M059J (cell line): ENCODE measurements at places on chromosomes 7 and 10. TPM values are rescaled to one million over a fixed set of nuclear protein-coding genes. Genes with fewer than 3 reads are reported as not detected.
A peak's percentile ranks its signal among the peaks of the same experiment; 100 is the strongest.

LRRC4 gene
- 0.39 TPM in 1 of 2 replicates, not detected in the other for total RNA-seq

SCART1 gene
- 0.20 TPM in 2 replicates for total RNA-seq

GCK gene
- not detected in 2 replicates for total RNA-seq

GPR15LG gene
- total RNA-seq: not detected in 2 replicates

PRSS37 gene
- total RNA-seq: not detected in 2 replicates

AGAP4 gene
- 0.94 and 3.8 TPM in 2 replicates for total RNA-seq

LLCFC1 gene
- total RNA-seq: not detected in 2 replicates

ZNF804B gene
- total RNA-seq: not detected in 2 replicates

NUTM2A gene
- 0.20 and 2.4 TPM in 2 replicates for total RNA-seq

- DNase-seq: peak; percentile 72
Observed at GRCh38 chr7:120052884-120053382, 220.0 kb upstream of the KCND2 start.

- DNase-seq: peak; percentile 60
Observed at GRCh38 chr7:27168265-27168947, 3.1 kb upstream of the HOXA9 start.

GRCh38 chr7:143015084-143015483 is 11.8 kb downstream of the OR9A2 start:
- no peak for DNase-seq

DNA sequence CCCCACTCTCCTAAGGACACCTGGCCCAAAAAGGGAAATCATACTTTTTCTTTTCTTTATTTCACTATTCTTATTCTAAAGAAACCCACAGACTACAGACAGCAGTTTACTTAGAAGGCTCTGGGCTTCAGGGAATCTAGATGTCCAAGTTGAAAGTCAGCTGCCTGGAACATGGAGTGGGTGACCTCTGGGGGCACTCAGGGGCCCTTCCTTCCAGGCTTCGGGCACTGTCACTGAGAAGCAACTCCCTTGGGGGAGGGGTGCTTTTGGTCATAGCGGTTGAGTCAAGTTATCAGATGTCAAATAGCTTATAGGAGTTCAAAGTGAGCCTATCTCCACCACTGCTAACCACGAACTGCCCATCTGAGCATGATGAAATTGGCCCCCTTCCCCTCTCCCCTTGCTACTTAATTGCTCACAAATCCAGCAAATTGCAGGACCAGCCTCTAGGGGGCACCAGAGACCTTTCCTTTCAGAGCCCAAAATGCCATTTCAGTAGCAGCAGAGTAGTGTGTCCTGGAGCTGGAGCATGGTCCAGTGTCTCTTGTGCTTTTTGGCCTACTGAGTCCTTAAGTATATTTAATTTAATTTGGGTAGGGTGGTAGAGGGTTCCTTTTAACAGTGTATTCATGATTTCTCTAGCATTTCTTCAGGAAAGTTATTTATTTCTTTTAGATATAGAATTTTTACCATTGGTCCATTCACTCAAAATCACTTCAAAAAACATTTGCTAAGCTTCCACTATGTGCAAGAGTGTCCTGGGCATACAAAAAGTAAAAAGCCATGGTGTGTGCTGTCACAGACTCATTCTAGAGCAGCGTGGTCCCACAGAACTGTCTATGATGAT is 463.8 kb downstream of the KCNMA1 start:
- peak; percentile 76 for DNase-seq
